NCI-H2029 treated with DMSO at 0.1 percent for 48 hours (cell line): ENCODE measurements at places on chromosomes 1 and 21.

GRCh38 chr1:192706936-192707335 is 71.0 kb downstream of the RGS13 start:
- no peak for DNase-seq

DNA sequence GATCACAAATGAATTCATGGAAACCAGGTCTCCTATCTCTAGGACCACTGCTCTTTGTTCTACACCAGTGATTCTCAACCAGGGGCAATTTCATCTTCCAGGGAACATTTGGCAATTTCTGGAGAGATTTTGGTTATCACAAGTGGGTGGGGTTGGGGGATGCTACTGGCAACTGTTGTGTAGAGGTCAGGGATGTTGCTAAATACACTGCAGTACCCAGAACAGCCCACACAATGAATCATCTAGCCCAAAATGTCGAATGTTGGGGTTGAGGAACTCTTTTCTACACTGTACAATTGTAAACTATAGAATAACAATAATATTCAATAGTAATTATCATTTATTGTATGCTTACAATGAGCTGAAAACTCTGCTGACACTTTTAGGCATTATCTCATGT is 55.7 kb upstream of the UBE2U start:
- no peak for DNase-seq

- no peak for DNase-seq
Observed at GRCh38 chr21:41895643-41896493, 16.7 kb upstream of the PRDM15 start.

DNA sequence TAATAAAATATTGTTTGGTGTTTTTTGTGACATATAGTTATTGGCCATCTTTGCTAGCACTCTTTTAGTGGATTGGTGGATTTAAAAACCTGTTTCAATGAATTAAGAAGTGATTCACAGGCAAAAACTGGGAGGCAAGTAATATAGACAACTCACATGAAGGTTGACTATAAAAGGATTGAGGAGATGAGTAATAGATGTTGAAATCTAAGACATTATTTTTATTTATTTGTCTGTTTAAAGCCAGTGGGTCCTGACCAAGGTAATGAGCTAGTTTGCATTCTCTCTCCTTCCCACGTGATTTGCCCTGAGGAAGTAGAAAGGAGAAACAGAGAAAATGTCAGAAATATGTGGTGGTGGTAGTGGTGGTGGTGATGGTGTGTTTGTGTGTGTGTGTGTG is 351.5 kb upstream of the ZP4 start:
- no peak for DNase-seq

DNA sequence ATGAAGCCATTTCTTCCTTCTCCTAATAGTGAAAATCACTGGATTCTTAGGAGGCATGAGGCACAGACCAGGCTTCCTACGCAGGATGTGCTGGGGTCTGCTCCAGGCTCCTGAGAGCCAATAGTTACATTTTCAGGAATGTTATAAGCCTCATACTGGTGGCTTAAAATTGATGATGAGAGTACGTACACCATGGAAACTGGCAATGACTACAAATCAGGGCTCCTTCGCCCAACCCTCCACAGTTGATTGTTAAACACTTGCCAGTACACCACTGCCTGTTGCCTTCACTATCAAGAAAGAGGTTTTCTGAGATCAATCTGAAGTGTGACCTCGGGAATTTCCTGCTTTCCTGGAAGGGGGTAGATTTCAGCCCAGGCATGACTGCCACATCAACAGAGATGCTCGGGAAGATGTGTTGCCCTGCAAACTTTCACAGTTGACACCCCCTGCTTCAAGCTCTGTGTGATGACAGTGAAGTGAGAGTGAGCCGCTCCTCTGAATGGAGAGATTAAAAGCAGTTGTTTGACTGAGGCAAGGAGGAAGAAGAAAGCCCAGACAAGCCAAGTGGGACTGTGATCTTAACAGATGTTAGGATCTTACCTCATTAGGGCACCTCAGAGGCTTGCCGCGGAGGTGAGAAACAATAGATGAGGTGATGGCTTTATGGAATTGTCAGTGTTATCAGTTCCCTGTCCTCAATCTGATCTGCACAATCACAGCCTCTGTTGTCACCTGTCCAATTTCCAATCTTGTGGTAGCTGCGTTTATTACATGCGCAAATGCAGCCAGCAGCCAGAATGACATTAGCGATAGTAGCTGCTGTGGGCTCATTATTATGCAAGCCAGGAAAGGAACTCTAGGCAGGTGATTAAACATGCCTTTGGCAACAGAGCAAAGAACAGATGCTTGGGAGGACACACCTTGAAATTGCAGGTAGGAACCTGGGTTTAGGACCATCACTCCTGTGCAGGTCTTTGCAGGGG is 277.3 kb downstream of the KAZN start:
- DNase-seq: peak; percentile 44
